Aorta (tissue), 5 donors: ENCODE measurements at places on chromosomes 6 and 20. TPM values are rescaled to one million over a fixed set of nuclear protein-coding genes. Genes with fewer than 3 reads are reported as not detected.

GRCh38 chr20:37523012-37523391 is 2.0 kb downstream of the NNAT start:
- DNase-seq, result no peak

GRCh38 chr20:47720636-47721427 is 64.4 kb downstream of the SULF2 start:
- no peak for DNase-seq

GRCh38 chr6:40391086-40391485 is 196.1 kb downstream of the LRFN2 start:
- DNase-seq, result no peak

DNA sequence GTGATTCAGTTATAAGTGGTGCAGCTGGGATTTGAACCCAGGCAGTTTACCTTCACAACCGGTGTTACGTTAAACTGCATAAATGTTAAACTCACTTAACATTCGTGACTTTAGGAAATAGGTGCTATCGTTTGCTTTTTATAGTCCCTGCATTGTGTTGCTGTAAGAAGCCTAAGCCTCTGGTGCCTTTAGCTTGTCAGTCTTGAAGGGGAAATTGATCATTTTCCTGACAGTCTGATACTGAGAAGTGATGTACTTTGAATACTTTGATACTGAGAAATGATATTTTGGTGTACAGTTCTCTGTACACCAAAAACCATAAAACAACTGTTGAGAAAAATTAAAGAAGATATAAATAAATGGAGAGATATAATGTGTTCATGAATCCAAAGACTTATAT is 52.5 kb upstream of the NEDD9 start:
- no peak for DNase-seq

The LAMA4 gene
- 150 TPM for total RNA-seq
